Stimulated activated naive CD4-positive, alpha-beta T cell (primary cell): ENCODE measurements at places on chromosomes 3 and 15.

GRCh38 chr3:4523710-4524698, 30.9 kb downstream of the ITPR1 start:
- no peak for DNase-seq

- no peak for DNase-seq
Measured at GRCh38 chr3:8741581-8742261, 8.1 kb downstream of the CAV3 start.

DNA sequence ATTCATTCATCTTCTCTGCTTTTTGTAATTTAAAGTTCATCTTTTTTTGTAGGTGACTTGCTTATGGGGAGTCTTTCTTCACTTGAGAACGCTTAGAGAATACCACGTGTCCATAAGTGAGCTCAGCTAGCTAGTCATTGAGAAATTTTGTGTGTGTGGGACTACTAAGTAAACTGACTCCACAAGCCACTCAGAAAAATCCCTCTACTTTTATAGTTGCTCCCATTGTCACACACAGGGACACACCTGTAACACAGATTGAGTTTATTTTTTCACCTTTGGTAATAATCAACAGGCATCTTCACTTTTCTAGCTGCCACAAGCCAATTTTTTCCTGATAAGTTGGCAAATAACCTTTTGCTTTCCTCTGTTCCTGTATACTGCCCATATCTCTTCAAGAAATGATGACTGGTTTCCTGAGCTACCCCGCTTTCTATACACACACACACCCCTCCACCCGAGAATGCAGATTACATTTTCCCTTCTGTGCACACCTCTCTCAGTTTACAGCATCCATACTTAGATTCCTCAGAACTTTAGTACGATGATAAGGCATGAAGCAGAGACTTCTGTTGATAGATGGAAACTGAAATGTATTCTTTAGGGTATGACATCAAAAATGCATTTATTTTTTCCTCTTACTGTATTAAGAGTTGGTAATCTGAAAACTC, 4.6 kb downstream of the TSC22D2 start:
- DNase-seq: no peak

DNA sequence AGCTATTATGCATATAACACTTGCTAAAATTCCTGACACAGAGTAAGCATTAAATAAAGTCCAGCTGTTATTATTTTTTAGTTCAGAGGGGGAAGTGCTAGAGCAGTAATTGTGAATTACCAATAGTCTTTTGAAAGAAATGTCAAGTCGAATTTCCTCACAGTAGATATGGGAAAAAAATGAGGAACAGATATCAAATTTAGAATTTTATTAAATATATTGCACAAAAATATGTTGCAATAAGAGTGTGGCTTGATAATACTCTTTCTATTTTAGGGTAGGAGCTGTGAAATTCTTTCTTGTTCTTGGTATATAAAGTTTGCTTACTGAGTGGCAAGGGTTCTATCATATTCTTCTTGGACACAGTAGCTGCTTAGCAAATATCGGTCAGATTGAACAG, 181.3 kb downstream of the NFKBIZ start:
- DNase-seq: no peak
